ENCODE measurements at places on chromosomes 16 and 17.
A peak's percentile ranks its signal among the peaks of the same experiment; 100 is the strongest.

DNA sequence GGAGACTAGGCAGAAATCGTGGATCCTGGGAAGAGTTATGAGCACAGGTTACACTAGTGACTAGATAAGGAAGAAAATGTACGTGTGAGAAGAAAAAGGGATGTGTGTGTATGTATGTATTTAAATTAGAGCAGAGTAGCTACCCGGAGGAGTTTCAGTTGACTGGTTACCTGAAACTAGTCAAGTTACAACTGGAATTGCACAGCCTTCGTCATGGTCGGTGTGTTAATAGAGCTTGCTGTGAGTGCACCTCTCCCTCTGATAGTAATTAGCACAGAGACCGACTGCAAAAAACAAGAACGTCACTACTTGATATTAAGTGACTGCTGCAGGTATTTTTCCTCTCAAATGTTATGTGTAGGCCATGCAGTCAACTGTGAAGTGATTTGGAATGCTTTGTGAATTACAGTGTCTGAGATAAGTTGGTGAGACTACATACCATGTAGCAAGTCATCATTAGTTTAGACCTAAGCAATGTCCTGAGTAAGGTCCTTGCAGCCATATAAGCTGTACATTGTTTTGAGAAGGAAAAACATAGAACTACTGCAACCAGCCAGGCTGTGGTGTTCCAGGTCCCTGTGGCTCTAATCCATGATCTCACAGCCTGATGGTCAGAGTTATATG, 95.7 kb downstream of the WNT3 start:
- no peak for DNase-seq

- DNase-seq = no peak
Measured at GRCh38 chr17:79620207-79621038, 9.6 kb upstream of the RBFOX3 start.

- no peak for DNase-seq
Measured at GRCh38 chr17:73989671-73990070, 213.8 kb upstream of the RPL38 start.

- DNase-seq = peak; percentile 82
Measured at GRCh38 chr17:82668631-82669099, 20.4 kb upstream of the WDR45B start.
